ENCODE measurements at places on chromosomes 16 and 17.

- peak; percentile 57 for DNase-seq
Measured at GRCh38 chr17:80005360-80006338, 30.0 kb downstream of the TBC1D16 start.

DNA sequence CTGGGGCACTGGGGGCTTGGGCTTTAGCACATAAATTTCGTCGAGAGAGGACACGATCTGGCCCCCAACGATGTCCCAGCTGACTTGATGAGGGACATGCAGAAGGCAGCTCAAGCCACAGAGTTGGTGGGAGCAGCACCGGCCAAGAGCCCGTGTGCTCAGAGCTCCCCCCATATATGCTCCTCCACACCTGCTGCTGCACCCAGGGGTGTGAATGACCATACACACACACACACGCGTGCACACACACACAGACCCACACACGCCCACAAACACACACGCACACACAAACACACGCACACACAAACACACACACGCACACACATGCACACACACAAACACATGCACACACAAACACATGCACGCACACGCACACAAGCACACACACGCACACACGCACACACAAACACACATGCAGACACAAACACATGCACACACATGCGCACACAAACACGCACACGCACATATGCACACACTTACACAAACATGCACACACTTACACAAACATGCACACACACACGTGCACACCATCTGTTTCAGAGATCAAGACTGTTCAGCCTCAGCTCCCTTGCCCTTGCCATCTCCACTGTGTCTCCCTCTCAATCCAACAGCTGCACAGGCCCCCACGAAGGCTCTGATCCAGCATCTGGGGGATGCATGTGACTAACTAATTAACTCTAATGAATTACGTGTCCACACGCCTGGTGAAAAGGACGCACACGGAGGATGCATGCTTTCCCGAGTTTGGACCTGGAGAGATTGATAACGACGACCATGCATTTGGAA lies 85.6 kb upstream of the TNRC6C start:
- no peak for DNase-seq

- DNase-seq, result no peak
Measured at GRCh38 chr16:78706637-78707036, 607.2 kb downstream of the WWOX start.

DNA sequence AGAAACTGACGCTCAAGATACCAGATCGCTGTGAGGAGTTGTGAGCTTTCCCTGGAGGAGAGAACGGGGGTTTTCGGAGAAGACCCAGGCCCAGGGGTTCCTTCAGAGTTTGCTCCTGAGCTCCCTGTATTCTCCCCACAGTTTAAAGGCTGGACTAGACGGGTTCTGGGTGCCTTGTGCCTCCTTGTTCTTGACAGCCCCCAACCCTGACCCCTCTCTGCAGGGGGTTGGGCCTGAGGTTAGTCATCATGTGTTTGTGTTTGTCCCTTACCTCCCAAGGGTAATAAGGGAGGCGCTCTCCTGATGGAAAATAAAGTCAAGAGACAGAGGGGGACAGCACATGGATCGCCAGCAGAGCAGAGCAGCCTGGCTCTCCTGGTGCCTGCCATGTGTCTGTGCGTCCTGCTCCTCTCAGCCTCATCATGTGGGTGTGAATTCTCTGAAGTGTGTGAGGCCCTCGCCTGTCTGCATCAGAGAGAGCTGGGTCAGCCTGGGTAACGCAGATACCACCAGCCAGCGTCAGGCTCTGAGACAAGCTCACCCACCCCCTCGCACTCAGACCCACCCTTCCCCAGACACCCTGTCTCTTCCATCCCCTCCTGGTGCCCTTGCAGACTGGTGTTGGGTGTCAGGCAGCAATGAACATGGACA lies 8.7 kb downstream of the HEXIM2 start:
- no peak for DNase-seq

GRCh38 chr17:31095236-31096105 lies 694 bp downstream of the NF1 start:
- DNase-seq, result peak; percentile 79

- DNase-seq, result no peak
Measured at GRCh38 chr17:32323811-32324491, 18.0 kb downstream of the C17orf75 start.

DNA sequence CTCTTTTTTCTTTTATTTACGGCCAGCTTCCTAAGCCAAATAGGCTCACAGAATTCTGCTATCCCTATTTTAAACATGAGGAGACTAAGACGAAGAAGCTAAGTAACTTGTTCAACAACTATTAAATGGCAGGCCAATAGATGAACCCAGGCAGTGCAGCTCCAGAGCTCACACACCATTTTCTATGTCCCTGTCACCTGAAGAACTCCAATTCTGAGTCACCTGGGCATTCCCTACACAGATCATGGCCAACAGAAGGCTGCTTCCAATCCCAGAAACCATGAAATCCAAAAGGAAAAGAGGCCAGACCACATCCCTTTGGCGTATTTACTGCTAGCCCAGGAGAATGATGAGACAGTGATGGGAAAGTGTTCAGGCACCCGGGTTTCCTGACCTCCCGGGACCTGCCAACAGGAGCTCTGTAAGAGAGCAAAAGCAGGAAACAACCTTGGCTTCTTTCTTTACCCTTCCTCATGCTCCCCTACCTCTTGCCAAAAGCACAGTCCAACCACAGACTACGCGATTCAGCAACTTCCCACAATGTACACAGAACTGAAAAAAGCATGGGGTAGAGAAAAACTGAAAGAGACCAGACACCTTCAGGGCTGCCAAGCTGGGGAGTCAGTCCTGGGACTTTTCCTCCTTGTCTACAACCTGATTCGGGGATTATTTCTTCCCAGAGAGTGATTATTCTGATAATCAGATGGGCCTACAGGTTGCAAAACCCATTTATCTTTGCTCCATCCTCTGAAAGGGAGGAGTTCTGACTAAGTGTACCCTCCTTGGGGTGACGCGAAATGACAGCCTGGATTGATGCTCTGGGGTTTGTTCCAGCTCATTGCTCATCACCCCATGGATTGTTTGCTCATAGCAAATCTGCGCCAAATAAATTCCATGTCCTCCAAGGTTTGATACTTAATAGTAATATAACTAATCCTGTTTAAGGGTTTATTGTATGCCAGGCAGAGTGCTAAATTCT lies 47.8 kb upstream of the HAS3 start:
- no peak for DNase-seq

DNA sequence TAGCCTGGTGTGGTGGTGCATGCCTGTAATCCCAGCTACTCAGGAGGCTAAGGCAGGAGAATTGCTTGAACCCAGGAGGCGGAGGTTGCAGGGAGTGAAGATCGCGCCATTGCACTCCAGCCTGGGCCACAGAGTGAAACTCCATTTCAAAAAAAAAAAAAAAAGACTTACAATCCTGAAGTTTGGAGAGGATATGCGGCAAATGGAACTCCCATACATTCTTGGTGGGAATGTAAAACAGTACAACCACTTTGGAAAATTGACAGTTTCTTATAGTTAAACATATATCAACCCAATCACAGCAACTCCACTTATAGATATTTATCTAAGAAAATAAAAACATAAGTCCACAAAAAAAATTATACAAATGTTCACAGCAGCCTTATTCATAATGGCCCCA lies 11.9 kb downstream of the GFOD2 start:
- no peak for DNase-seq

DNA sequence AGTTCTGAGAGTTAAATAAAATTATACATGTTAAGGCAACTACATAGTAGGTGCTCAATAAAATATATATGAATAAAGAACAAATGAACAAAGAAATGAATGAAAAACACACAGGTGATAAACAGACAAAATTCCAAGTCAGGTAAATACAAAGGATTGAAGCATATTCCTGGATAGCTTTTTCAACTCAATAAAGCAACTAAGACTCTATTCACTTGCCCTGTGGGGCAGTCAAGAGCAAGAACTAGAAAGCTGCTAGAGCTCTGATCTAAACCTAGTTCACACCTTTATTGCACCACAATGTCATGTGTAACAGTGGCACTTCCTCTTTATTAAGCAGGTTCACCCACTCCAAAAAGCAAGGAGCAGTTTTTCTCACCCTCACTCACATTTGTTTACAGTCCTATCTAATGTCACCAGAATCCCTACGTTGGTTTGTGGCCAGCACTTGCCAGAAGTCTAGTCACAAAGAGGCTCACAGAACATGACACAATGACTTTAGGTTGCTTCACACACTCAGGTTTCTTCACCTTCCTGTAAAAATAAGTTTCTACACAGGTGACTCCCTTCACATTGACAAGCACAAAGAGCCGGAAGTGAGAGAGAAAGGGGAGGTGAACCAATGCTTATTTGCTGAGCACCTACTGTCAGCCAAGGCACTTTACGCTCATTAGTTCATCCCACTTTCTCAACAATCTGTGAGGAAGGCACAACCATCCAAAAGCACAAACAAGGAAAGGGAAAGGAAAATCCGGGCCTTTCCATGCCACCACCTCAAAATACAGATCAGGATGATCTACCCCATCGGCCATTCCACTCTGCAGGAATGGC lies 70.8 kb downstream of the XPO6 start:
- no peak for DNase-seq

DNA sequence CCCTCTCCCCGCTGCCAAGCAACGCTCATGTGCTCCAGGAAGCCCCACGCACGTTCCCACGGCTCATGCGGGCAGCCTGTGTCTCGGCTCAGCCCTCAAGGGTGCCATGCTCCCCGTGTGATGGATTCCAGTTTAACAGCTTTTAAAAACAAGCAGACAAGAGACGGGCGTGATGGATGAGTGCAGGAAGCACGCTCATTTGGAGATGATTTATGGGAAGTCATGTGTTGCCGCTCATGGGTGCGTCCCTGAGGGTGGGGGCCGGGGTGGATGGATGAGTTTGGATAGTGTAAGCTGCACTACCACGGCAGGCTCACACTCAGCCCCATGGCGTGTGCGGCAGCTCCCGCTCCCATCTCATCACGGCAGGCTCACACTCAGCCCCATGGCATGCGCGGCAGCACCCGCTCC lies 132.8 kb downstream of the RBFOX3 start:
- no peak for DNase-seq

GRCh38 chr16:67664258-67664657 lies 2.3 kb downstream of the ENKD1 start:
- no peak for DNase-seq

DNA sequence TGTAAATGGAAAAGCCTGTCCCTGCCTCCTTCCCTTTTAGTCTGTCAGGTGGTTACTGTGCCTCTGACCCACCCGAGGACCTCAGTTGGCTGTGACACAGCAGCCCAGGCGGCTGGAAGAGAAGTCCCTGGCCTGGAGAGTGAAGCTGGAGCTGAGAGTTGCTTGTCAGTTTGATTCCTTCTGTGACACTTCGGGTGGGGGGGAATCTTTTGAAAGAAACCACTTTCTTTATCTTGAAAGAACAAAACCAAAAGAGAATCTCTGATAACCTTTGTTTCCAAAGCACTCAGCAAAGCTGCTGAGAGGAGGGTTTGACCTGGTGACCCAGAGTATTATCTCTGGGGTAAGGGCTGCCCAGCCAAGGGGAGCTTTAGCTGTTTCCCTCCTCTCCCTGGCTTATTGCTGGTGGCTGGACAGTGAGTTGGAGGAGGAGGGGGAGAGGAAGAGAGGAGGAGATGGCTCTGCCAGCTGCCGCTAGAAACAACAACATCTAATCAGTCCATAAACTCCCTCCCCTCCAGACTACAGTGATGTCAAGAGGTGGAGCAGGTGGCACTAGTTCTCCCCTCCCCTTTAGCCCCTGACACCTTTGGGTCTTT lies 34.0 kb downstream of the YPEL2 start:
- DNase-seq, result no peak

- DNase-seq, result no peak
Measured at GRCh38 chr16:2432801-2433505, 3.7 kb downstream of the CCNF start.

GRCh38 chr17:28053044-28053670 lies 10.7 kb downstream of the NLK start:
- DNase-seq, result no peak

DNA sequence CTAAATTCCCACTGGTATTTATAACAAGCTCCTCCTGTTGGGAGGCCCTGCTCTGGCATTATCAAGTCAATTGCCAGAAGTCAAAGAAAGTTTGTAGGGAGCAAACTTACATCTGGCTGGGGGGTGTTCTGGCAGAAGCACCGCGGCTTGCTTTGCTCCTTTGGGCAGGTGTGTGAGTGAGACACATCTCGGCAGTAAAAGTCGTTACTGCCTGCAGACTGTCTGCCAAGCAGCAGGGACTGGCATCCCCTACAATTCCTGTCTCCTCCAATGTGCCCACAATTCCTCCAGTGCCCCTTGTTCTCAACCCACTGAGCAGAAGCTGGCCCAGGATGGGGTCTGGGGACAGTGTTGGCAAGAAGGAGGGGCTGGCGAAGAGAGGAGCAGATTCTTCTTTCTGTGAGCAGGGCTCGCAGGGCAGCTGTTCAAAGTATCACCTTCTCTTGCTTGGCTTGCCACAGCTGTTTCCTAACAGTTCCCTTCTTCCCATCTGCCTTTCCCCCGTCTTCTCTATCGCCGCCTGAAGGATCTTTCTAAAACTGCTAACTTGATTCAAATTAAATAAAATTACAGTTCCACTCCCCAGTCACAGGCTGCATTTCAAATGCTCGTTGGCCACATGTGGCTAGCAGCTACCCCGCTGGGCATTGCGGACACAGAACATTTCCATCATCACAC lies 30.2 kb downstream of the SPACA3 start:
- no peak for DNase-seq

GRCh38 chr17:49906531-49907136 lies 58.8 kb upstream of the TAC4 start:
- DNase-seq, result no peak

GRCh38 chr16:75535901-75536300 lies at the start of gene CHST5:
CHST5 (minus strand) TSS chr16:75536108; CDS start chr16:75530384, 5,724 bp downstream.
- no peak for DNase-seq

DNA sequence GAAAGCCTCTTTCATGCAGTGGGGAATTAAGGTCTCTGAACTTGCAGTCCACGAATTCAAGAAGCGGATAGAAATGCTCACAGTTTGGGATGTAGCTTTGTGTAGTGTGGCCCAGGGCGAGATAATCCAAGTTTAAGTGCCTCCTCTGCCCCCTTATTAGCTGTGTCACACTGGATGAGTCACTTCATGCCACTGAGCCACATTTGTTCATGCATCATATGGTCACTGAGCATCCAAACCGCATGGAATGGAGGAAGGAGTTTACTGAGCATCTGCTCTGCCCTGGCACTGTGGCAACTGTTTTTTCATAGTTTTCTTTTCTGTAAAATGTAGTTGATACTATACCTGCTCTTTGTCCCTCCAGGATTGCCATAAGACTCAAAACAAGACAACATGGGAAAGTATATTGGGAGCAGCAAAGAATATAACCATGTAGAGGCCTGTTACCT lies 15.1 kb upstream of the DHX8 start:
- DNase-seq, result no peak

GRCh38 chr17:67800495-67800928 lies 24.8 kb upstream of the BPTF start:
- DNase-seq, result peak; percentile 27

DNA sequence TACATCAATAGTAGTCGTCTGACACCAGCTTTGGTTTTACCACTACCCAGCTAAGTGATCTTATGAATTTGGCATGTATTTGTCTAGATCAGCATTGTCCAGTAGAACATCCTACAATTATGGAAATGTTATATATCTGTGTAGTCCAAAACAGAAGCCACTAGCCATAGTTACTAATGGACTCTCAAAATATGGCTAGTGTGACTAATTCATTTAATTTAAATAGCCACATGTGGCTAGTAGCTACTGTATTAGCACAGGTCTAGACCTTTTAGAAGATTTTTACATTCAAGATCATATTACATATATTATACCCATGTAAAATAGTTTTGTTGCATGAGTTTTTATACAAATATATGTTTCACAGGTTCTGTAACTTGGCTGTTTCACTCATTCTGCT lies 27.0 kb upstream of the NFAT5 start:
- DNase-seq, result no peak

Measured in ovary (tissue), 10 donors.